ENCODE measurements at places on chromosomes 1 and 21. TPM values are rescaled to one million over a fixed set of nuclear protein-coding genes. Genes with fewer than 3 reads are reported as not detected.

Gene FDPS
- total RNA-seq = 255 TPM

DNA sequence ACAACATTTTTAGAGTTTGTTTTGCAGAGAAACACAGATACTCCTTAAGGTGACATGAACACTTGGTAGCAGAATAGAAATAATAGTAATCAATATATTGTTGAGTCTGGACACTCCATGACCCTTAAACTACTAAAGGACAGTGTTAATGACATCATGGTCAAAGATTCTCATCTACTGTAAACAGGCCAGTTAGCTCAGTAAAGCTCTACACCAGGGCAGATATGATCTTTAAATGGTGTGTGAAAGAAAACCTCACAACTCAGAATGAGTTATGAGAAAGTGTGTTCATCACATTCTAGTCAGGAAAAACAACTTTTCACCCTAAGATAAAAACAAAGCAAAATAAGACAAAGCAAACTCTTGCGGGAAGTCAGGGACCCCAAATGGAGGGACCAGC lies 58.1 kb upstream of the ADAMTS5 start:
- H3K27me3 ChIP-seq = no peaks in the 10 kb centered on the region
- H3K27ac ChIP-seq = no peak overlapping the region
- H3K4me1 ChIP-seq = no peaks in the 10 kb centered on the region
- no peaks in the 10 kb centered on the region for H3K36me3 ChIP-seq
- no peak for DNase-seq

DNA sequence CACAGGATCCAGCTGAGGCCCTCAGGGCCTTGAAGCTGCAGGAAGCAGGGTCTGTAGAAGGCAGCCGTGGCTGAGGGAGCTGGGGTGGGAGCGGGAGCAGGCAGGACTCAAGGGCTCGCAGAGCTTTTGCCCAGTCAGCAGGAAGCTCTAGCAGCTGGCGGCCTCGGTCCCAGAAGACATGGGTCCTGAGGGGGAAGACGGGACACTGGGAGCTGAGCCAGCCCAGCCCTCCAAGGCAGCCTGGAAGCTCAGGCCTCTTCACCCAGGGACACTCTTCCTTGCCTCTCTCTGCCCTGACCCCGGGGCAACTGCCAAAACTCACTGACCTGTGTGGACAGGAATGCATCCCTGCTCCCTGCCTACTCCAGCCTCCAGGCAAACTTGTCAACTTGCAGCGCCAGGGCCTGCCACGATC lies 8.9 kb downstream of the ADGRB2 start:
- no peaks in the 10 kb centered on the region for H3K27me3 ChIP-seq
- H3K4me3 ChIP-seq = no peak overlapping the region
- DNase-seq = no peak

- no peak for DNase-seq
- peaks cover 40% of the 10 kb centered on the region for H3K4me1 ChIP-seq
- no peak overlapping the region for H3K27ac ChIP-seq
- no peaks in the 10 kb centered on the region for H3K36me3 ChIP-seq
- H3K4me3 ChIP-seq = no peak overlapping the region
Observed at GRCh38 chr1:85449356-85449755, 15.6 kb downstream of the DDAH1 start.

- DNase-seq = peak; percentile 27
- no peak overlapping the region for H3K4me3 ChIP-seq
- no peak overlapping the region for H3K27ac ChIP-seq
Observed at GRCh38 chr1:147273409-147274336, 31.2 kb downstream of the CHD1L start.

Gene SPAG17
- total RNA-seq = 0.36 TPM

Gene SEC22B
- total RNA-seq = 23.7 TPM

Gene OR2AK2
- total RNA-seq = not detected

DNA sequence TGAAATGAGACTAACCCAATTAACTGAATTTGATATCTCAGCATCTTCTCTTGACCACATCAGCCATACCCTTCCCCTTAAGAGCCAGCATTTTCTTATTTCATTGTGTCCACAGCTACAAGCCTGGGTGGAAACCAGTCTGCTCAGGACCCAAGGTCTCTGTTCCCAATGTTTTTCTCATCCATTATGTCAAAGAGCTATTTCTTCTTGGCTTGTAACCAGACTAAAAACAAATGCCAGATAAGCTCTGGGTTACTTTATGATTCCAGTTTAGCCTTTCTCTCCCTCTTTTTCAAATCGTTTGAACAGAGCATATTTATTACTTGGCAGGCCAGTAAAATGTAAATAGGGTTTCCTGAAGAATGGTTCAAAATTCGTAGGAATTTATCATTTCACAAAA lies 109.3 kb upstream of the SPATA6 start:
- no peak overlapping the region for H3K27ac ChIP-seq
- no peak for DNase-seq
- H3K36me3 ChIP-seq = no peaks in the 10 kb centered on the region

DNA sequence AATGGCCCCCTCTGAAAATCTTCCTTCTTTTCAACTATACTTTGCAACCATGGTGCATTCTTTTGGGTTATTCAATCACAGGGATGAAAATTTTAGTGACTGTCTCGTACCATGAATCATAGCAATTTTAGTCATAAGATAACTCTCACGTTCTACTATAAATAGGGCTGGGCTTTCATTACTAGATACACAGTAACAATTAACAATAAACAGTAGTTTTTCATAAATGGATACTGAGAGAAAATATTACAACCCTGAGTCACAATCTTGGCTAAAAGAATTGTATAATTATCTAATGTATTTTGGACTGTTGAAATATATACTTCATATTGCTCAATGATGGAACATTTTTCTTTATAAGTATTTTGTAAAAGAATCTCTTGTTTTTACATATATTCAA lies 96.1 kb downstream of the TEX35 start:
- H3K27me3 ChIP-seq = no peaks in the 10 kb centered on the region
- H3K4me3 ChIP-seq = no peak overlapping the region

DNA sequence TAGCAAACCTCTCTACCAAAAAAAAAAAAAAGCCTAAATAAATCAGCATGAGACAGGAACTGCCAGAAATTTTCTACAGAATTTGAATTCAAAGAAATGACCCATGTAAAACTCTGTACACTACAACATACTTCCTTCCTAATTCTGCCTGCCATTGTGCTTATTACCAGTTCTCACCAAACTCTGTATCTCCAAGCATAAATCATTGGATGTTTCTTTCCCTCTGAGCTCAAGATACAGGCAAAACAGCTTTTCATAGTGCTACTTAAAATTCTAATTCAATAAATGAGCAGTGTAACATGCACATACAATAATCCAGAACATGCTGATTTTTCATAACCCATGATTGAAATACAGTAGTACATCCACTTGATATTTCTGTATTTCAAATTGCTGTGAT lies 87.0 kb downstream of the EIF4G3 start:
- H3K4me3 ChIP-seq = no peak overlapping the region
- H3K36me3 ChIP-seq = peaks cover 2% of the 10 kb centered on the region
- DNase-seq = no peak
- peak overlapping the region; percentile 45 for H3K27ac ChIP-seq

Gene L1TD1
- 0.18 TPM for total RNA-seq

DNA sequence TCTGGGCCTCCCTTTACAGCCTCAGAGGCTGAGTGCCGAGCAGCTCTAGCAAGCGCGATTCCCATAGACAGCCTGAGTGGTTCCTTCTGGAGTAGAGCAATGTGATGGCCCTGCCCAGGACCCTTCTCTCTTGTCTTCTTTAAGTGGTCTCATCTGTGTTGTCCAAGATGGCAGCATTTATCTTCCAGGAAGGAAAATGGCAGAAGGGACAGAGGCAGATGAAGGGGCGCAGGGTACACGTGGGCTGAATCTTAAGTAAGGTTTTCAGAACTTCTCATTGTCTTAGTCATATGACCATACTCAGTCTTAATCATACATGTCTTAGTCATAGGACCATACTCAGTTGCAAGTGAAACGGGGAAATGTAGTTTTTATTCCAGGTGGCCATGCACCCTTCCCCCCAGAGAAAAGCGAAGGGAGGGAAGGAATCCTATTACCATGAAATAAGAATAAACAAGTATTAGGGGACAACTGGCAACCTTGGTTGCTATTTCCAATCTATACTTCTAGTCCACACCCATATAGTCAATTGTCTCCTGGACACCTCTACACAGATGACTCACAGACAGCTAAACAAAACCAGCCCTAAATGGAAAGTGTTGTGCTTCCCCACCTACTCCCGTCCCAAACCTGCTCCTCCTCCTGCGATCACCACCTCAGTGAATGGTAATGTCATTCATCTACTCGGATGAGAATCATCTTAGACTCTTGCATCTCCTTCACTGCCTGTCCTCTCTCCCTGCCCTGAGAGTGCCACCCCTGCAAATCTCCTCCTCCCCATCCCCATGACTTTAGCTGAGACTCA lies 13.3 kb downstream of the OVAAL start:
- no peaks in the 10 kb centered on the region for H3K4me1 ChIP-seq
- H3K4me3 ChIP-seq = no peak overlapping the region
- no peak overlapping the region for H3K27ac ChIP-seq
- no peak for DNase-seq
